ENCODE measurements at places on chromosomes 7 and 10.

DNA sequence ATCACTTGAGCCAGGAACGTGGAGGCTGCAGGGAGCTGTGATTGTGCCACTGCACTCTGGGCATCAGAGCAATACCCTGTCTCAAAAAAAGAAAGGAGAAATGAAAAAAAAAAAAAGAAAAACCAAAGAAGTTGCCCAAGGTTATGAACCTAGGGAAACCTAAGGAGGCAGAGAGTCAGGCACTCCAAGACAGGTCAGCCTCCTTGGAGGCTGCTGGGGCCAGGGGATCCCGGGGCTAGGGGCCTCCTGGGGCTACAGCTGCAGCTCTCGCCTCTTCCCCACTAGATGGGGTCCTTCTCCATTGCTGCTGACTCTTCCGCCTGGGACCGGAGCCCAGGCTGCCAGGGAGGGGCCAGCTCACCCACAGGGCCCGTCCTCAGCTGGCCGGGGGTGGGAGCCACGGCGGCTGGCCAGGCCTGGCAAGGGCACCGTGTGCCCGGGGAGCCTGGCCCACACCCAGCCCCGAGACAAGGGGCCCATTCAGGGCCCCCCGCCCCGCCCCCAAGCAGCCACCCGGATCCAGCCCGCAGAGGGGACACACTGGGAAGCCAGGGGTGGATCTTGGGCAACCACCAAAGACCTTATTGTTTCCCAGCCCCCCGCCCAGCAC, 1.7 kb upstream of the SPACDR start:
- peak; percentile 86 for DNase-seq

DNA sequence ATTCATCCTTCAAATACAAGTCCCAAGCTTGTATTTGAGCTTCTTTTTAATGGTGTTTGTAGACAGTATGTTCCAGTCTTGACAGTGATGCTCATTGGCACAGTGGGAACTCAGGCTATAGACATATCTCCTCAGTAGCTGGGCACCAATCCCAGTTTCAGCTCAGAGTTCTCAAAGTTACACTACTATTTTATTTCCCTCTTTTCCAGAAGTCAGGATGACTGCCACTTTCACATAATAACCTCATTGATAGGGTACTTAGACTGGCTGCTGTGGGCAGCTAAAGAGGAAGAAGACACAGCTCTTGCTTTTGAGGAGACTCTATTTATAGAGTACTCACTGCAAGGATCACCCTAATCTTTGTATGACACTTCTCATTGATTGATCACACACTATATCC, 2.4 kb downstream of the GBF1 start:
- no peak for DNase-seq

DNA sequence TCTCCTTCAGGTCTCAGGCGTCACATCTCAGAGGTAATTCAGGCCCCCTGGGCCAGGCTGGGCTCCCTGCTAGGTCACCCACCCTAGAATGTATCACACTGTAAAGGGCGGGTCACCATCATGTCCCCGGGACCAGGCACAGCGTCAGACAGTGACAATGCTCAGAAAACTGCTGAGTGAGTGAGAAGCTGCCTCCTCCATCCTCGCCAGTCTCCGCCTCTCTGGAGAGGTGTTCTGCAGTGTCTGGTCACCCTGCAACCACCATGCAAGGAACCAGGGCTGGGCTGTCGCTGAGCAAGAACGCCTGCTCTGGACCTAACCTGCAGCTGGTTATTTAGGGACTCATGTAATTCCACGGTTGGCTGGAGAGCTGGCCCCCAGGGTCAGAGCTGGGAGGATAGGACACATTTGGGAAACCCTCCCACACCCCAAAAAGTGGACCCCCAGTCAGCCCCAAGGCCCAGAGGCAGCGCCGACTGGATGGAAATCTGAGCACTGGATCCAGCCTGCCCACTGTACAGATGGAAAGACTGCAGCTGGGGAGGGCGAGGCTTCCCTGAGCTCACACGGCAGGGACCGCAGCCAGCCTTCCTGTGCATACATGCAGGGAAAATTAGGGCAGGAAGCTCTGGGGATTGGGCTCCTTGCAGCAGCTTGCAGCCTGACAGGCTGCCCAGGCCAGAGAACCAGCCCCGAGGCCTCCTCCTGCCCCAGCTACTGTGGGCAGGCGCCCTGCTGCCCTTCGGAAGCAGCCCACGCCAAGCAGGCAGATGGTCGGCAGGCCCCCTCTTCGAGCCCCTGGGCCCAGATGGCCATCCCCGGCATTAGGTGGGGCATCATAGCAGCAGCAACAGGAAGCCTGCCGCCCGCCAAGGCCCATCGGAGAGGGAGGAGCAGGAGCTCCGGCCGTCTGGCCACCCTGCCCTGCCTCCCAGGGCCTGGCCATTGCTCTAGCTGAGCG, 105.4 kb upstream of the ZMIZ1 start:
- DNase-seq, result no peak

DNA sequence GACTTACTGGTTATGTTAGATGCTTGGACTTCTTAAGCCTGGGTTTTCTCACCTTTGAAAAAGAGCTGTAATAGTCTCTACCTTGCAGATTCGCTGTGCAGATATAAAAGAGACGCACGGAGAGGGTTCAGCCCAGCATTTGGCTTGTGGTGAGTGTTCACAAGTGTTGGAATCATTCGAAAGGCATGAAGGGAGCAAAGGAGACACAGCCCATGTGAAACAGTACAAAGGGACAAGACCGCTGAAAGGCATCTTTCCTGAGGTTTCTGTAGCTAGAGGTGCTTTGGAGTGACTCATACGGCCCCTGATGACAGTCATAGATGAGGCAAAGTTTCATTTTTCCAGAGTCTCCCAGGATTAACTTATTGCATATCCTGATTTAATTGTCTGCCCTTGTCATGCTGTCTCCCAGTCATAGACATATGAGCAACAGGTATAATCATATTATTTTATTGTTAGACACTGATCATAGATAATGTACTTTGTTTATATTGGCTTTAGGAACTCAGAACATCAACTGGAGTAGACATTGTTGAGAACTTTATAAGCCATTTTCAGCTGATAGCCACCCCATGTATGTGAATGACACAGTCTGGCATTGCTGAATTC, 171.1 kb downstream of the ADRA2A start:
- DNase-seq, result no peak

GRCh38 chr7:39623732-39624441, 515 bp downstream of the RALA start:
- no peak for DNase-seq

DNA sequence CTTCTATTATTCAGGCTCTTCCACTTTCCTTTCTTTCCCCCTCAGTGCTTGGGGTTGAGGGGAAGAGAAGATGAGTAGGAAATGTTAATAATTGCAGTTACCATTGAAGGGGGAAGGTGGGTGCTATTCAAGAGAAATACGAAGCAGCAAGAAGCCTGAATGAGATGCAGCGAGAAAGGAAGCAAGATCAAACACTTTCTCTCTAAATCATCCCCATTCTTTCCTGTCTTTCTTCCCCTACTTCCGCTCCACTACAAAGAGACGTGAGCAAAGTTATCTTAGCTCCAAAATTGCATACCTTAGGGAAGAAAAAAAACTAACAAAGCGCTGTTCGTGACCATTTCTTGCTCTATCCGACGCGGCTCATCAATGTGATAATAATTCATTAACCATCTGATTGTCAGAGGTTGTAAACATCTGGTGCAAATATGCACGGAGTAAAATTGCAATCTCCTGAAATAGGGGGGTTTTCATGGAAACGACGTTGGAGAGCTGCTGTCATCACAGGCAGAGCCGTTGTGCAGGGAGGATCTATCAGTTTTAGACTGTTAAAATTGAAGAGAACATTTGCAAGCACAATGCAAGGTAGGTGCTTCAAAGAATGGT, 15.2 kb upstream of the PARD3 start:
- DNase-seq, result no peak

- no peak for DNase-seq
Measured at GRCh38 chr10:56586461-56586891, 225.4 kb upstream of the ZWINT start.

DNA sequence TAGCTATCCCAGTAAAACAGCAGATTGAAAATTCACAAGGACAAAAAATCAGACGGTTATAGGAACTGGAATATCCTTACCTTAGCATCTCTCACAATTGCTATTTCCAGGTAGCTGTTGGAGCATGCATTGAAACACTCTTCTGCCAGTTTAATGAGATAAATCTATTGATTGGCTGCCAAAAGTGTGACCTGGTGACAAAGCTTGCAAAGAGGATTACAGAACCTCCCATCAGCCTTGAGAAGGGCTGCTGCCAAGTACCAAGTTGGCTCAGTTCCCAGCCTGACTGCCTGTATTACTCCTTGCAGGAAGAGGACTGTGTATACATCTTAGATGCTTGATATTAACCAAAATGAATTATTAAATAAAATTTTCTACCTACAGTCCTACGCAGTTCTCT, 5.1 kb downstream of the PRLHR start:
- no peak for DNase-seq

GRCh38 chr10:71547876-71548846, 151.4 kb downstream of the CDH23 start:
- peak; percentile 82 for DNase-seq

DNA sequence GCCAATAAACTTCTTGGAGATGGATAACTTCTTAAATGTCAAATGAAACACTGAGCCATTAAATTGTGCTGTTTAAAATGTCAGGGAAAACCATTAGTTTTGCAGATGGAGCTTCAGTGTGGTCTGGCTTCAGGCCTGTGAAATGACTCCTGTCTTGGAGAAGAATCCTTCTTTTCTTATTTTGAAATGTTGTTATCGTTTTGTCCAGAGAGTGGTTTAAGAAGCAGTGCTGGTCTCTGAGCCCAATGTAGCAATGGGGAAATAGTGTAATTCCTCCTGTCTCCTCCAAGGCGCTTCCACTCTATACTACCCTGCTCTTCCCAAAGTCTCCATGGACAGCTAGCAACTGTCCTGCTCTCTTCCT, 177.6 kb downstream of the REEP3 start:
- DNase-seq, result no peak

DNA sequence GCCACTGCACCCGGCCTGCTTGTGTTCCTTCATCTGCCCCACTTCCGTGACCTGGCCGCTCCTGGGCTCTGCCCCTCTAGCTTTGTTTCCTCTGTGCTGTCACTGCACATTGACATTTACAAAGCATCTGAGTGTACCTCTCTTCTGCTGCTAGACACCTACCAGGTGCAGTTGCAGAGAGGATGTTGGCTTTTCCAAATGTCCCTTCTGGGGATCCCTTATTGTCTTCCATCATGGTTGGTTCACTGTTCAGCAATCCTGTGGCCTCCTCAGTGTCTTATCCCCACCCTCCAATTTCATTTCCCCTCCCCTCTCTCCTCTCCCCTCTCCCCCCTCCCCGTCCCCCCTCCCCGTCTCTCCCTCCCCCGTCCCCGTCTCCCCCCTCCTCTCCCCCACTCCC, 13.8 kb downstream of the VWA2 start:
- no peak for DNase-seq

- no peak for DNase-seq
Measured at GRCh38 chr10:60044242-60044641, 137.9 kb upstream of the CCDC6 start.

DNA sequence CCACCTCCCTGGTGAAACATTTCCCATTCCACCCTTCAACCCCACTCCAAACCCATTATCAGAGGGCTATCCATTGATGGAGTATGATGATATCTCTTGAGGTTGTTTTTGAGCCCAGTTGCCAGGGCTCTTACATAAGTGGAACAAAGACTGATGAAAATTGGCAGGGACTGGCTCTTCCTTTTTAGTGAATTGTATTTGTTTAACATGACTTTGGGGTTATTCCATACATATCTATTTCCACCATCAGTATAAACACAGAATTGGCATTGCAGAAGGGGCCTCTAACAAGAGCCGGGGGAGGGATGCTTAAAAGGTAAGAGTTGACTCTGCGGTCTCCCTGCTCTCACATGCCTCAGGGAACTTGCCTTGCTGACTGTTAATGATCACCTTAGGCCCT, 28.9 kb downstream of the FZD1 start:
- DNase-seq, result no peak

GRCh38 chr10:84613336-84614021, 285.1 kb downstream of the CCSER2 start:
- DNase-seq, result peak; percentile 71

- no peak for DNase-seq
Measured at GRCh38 chr7:132817949-132818348, 241.7 kb upstream of the PLXNA4 start.

DNA sequence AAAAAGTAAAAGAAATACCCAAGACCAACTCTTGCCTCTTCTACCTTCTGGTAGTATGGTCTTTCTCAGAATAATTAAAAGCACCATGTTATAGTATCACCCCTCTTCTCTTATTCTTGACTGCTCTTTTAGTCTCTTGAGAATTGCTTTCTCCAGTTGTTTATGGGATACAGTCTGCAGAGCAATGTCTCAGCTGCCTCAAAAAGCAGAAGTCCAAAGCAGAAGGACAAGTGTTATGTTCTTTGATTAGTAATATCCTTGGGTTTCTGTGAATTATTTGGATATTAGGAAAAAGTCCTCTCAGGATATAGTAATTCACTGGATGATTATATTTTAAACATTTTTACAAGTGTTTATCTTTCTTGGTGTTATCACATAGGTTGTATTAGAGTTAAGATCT, 7.4 kb downstream of the TAS2R41 start:
- DNase-seq, result no peak

DNA sequence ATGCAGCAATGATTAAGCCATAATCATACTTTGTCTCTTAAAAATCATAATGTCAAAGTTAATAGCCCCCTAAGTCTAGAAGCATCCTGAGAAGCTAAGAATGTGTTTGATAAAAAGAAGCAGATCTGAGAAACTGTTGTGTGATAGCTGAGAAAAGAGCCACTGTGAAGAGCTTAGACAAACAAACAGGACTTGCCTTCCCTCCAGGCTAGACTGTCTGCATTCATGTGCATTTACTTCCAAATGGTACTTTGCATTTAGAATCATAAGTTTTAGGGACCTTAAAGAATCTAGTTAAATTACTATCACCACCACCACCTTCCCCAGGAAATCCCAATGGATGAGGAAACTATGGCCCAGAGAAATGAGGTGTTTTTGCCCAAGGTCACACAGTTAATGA, 62.7 kb upstream of the NFKB2 start:
- DNase-seq, result no peak

DNA sequence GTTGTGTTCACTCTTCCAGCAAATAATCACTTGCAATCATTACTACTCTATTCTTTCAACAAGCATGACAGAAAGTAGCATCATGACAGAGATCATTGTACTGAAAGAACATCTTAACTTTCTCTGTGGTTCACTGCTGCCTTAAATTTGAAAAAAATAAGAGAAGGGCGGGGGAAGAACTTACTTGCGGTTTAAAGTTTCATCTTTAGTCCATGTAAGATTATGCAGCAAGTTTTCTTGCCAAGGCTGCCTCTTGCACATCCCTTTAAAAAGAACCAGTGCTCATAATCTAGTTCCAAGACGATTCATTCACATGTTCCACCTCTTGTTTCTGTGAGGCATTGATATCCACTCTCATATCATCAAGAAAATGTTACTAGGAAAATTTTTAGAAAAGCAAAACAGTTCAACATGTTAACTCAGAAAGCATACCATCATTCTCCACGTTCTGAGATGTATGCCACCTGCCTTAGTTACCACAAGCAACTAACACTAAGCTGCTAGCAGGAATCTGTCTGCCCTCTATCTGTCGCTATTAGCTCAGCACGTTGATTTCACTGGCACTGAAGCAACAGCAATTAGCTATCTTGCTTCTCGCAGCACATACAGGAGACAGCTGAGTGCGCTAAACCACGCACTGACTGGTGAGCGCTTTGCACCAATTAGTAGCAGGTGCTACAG, at the start of gene PCDH15:
TSS of gene PCDH15 (minus strand) at position 491 of the 681 bp plus-strand sequence. CDS start 136,969 bp downstream, outside the sequence.
- DNase-seq, result no peak

All from upper lobe of right lung (tissue), 1 donor.